GOT3 (cell line): ENCODE measurements at places on chromosomes 5 and 9.

DNA sequence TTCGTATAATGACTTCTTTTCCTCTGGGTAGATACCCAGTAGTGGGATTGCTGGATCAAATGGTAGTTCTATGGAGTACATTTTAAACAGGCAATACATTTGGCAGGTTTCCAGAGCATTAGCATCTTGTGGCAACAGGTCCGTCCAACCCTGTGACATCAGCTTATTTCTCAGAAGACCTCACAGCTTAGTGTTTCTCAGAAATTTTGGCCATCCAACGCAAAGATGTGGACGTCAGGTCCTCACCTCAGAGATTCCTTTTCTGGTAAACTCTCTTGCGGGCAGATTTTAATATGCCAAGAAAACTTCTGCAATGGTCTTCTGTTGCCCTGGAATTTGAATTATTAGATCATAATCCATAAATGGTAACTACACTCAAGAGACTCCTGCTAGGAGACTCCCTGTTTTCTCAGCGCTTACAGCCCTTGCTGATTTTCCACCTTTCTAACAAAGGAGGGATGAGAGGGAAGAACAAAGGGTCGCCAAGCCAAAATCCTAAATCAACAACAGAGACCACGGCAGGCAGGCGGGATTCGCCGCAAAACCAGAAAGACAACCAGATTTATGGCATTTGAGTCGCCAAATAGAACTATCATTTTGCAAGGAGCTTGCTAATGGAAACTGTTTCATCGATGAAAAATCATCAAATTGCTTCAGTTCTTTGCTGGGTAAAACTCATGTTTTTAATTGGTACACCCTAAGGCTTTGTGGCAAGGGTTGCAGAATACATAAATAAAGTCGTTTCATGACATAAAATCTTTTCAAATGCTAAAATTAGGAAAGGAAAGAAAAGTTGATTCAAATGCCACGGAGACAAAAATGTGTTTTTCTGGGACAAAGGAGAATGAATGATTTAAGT lies 34.1 kb upstream of the PLPP1 start:
- DNase-seq, result no peak

GRCh38 chr5:12614608-12615007 lies 710.4 kb upstream of the CTNND2 start:
- DNase-seq, result no peak

- no peak for DNase-seq
Measured at GRCh38 chr5:76082772-76083554, at the start of gene SV2C. Gene SV2C, plus strand, starts transcription at chr5:76083383. Its CDS starts 48,368 bp downstream, at chr5:76131751.

DNA sequence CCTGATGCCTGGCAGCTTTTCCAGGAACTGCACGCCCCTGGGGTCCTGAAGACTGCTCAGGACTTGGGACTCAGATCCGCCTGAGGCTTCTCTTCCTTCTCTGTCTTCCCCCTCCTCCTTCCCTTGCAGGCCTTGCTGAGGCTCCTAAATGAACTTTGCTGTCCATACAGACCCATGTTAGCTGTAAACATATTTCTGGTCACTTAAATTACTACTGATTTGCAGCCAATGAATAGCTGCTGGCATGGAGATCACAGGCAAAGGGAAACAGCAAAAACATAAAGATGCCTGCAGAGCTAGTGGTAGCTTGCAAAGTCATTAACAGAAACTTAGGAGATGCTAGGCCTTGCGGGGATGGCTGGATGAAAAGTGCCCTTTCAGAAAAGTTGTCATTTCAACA lies 261.9 kb downstream of the GADD45G start:
- no peak for DNase-seq

- no peak for DNase-seq
Measured at GRCh38 chr5:177314376-177315342, 3.0 kb upstream of the MXD3 start.

DNA sequence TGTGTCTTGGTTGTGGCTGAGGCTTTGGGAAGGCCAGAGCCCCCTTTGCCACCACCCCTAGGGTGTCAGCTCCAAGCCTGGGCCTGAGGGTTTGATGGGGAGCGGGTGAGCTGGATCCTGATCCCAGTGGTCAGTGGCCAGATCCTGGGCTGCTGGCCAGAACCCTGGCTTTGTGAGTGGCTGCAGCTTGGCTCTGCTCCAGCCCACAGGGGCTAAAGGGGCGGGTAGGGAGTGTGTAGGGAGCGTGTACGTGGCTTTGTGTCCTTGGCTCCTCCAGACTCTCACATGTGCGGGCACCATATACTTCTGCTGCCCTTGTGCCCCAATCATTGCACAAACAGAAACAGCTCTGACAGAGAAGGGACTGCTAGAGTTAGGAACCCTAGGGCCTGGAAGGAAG lies 1.2 kb upstream of the IL11RA start:
- DNase-seq, result no peak

- DNase-seq, result no peak
Measured at GRCh38 chr9:113876993-113877368, 872 bp downstream of the ZNF618 start.

DNA sequence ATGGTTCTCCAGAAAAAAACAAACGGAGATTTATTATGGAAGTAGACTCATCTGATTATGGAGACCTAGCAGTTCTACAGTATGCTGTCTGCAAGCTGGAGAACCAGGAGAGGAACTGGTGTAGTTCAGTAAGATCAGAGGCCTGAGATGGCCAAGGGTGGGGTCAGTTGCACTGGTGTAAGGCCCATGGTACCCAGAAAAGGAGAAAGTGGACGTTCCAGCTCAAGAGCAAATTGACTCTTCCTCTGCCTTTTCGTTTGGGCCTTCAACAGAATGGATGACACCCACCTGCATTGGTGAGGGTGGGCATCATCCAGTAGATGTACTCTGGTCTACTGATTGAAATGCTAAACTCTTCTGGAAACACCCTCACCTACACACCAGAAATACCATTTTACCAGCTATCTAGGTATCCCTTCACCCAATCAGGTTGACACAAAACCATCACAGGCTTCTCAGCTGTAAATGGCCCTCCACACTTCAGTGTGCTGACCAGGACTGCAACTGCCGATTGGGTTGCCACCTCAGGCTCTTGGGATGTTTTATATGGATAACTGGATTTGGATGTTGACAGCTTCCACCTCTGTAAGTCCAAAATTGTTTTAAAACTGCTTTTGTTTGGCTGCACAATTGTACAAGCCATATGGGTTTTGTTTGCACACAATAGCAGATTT lies 51.2 kb downstream of the RAD23B start:
- DNase-seq, result no peak

- DNase-seq, result no peak
Measured at GRCh38 chr5:161372682-161373344, 173.7 kb downstream of the GABRB2 start.

DNA sequence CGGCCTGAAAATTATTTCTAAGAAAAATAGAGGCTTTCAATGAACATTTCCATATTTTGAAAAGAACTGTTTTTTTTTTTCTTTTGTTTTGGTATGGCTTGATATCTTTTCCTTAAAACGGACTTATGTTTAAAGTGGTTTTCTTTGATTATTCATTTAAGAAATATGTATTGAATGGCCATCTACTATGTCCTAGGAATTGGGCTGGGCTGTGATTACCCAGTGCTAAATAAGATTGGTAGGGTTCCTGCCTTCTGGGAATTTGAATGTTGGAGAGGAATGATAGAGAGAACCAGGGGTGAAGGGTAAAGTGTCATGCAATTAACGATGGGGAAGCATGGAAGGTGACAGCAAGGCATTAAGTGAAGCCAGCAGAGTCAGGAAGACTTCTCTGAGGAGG lies 33.2 kb downstream of the TNFSF8 start:
- DNase-seq, result no peak

- DNase-seq, result no peak
Measured at GRCh38 chr5:38479315-38479904, 77.0 kb downstream of the LIFR start.

DNA sequence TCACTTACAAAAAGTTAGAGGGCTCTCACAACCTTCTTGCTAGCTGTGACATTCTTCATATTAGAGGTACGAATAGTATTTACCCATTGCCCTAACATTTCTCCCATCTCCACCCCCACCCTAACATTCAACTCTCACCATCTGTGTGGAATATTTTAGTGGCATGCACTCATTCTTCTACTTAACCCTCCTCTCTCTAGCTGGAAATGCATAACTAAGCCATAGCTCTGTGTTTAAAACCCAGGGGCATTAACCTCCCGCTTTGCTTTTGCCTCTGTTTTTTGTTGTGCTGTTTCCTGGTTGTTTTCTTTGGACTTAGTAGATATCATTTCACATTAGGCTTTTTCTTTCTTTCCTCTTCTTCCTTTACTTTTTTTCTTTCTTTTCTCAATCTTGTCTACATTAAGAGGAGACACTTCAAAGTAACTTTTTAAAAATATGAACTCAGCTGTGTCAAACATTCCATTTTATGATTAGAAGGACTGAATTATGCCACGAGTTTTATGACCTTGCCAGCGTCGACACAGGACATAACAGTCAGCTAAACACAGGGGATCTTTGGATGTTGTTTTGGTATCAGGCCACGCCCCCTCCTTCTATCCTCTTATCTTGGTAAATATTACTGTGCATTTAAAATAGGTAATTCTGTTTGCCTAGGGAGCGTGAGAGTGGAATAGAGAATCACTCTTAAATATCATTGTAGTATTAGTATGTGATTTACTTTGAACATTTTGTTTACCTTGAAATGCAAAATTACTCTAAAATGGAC lies 236.0 kb downstream of the CD180 start:
- no peak for DNase-seq

DNA sequence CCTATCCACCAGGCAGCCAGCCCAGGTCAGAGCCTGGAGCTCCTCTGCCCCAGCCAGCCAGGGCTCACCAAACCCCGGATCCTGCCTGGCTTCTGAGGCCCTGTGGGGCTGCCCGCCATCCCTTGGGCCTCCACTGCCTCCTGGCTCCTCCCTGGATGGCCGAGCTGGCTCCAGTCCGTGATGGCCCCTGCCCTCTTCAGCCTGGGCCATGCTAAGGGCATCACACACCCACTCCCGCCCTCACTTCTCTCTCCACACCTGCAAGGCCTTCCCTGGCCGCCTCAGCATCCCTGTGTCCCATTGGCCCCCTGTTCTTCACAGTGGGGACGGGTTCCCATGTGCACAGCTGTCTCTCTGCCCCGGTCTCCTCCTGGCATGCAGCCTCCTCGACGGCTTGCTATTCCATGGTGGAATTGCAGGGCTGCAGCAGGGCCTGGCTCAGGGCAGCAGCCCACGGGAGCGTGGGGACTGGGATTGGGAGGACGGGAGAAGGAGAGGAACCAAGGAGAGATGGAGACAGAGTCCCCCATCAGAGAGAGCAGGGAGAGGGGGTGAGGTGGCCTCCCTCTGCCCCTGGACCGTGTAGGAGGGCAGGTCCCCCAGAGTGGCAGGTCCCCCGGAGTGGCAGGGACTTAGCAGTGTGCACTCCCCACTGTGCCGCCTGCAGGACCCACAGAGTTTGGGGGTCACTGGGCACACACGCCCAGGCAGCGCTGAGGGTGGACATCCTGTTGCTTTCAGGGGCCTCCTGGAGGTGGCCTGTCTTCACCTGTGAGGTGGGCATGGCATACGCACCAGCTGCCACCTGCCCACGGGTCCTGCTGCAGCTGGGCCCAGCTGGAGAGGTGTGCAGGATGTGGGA lies 16.7 kb upstream of the RNU6ATAC start:
- DNase-seq, result no peak

- no peak for DNase-seq
Measured at GRCh38 chr5:113520429-113520828, 6.9 kb downstream of the YTHDC2 start.

- no peak for DNase-seq
Measured at GRCh38 chr9:76859860-76860259, 46.1 kb downstream of the PRUNE2 start.

DNA sequence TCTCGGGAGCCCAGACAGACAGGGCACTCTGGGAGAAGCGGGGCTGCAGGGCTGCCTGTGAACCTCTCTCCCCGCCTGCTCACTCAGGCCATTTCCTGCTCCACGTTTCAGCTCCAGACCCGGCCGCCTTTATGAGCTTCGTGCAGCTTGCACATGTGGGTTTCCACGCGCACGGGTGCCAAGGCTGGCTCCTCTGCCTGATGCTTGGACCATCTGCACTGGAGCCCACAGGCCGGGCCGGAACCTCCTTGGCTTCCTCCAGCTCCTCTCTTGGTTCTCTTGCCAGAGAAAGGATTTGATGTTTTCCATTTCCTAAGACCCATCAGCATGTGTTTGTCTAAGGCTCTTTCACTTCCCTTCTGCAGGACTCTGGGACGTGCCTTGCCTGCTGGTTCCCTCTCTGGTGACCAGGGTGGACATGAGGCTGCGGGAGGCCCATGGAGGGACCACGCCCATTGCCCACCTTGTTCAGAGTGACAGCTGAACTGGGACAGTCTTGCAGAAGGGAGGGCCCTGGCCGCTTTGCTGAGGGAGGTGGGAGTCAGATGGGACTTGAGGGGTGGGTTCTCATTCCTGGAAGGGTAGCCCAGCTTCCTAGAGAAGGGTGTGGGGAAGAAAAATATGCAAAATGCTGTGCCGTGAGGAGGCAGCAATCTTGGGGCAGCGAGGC lies 23.3 kb upstream of the COL5A1 start:
- DNase-seq, result no peak

- DNase-seq, result no peak
Measured at GRCh38 chr5:90983148-90983547, 400.0 kb downstream of the ARRDC3 start.

DNA sequence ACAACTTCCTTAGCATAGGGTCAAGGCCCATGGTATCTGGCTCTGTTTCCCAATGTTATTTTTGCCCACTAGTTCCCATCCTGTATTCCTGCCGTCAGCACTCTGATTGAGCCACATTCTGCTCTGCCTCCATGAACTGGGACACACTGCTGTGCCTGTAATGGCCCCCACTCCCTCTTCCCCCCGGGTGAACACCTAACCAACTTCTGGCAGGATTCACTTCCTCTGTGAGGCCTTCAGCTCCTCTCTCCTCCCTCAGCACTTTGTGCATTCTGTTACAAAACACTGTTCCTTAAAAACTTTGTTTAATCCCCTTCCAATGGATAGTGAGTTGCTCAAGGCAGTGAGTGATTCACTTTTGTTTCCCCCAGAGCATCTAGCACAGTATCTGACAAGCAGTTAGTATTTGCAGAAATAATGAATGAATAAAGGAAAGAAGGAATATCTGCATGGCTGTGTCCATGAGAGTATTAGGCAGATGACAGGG lies 183.6 kb downstream of the EFNA5 start:
- DNase-seq, result no peak

DNA sequence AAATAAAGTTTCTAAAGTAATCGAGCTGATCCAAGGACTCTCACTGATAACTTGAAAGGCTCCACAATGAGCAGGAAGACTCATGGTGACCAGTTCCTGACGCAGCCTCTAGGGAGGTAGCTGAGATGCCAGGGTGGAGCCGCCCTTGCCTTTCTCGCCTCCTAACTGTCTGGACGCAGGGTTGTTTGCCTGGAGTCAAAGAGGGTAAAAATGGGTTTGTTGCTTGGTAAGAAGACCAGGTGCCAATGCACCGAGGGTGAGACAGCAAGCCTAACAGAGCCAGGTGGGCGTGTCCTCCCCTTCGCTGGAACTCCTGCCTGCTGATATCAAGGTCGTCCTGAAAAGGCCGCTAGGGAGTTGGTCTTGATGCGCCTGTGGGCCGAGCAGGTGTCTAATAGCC lies 48.6 kb upstream of the FCN1 start:
- DNase-seq, result no peak

GRCh38 chr9:121776001-121776738 lies 124.7 kb downstream of the DAB2IP start:
- DNase-seq, result no peak
